ENCODE measurements at places on chromosomes 2 and 18.

DNA sequence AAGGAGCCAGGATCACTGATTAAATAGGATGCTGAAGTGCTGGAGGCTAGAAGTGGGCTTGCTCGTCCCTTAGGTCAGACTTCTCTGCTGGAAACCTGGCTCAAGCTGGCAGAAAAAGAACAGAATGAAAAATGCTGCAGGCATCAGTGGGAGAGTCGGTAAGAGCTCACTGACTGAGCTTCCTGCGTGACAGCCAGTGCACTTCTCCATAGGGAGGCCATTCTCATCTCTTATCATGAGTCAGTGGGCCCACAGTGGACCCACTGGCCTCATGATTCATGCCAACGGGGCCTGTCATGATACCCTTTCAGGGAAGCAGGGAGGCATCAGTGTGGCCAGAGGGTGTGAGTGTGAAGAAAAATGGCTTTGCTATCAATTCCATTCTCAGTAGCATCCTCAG, 498.2 kb downstream of the PTPRM start:
- DNase-seq, result no peak

- no peak for DNase-seq
Observed at GRCh38 chr2:219490186-219490585, 8.5 kb upstream of the GMPPA start.

- DNase-seq, result no peak
Observed at GRCh38 chr2:67604360-67604759, 207.2 kb downstream of the ETAA1 start.

DNA sequence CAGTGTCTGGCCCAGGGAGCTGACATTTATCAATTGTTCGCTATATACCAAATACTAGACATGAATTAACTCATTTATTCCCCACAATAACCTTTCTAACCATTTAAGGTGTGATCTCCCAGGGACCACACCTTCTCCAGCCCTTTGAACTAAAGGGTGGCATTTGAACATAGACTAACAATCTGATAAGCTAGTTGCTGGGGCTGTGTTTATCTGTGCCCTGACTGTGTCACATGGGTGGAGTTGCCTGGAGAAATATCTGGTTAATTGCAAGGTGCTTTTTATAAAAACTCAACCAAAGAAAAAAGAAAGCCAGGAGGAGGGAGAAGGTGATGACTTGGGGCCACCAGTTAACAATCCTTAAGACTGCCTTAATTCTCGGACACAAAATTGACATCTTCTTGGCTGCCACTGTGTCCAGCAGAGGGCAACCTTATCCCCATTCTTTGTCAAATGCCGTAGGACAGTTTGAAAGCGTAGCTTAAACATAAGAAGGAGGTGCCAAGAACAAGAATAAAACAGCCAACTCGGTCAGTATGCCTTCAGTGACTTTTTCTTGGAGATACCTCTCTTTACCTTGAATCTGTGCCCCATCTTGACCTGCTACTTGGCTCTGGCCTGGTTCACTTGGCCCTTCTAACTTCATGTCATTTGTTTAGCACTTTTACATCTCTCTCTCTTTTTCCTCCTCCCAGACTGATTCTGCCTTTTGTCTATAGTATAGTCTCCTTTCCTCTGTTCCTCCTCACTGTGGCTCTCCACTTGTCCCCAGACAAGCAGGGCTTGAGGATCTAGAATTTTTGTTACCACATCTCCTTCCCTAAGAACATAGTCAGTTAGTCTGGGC, 183.4 kb downstream of the MYO3B start:
- DNase-seq, result peak; percentile 23

- no peak for DNase-seq
Observed at GRCh38 chr2:102520009-102520408, 47.0 kb downstream of the SLC9A4 start.

GRCh38 chr2:206512999-206513398, 69.7 kb downstream of the ADAM23 start:
- DNase-seq, result no peak

DNA sequence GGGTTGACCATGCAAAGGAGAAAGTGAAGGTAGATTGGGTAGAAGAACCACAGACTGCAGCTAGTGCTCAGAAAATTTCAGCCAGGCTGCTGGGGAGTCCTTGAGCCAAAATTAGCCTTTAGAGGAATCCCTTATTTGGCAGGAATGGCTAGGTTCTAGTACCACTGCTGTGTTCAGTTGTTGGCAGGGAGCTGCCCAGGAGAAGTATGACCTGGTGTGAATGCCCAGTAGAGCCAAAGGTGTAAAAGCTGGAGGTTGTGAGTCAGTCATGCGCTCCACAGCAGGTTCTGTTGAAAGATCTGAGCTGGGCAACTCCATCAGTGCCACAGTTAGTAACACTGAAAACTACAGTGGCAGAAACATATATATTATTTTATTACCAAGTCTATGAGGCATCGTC, 36.4 kb upstream of the TBR1 start:
- DNase-seq, result no peak
